ENCODE measurements at places on chromosomes 4 and X. TPM values are rescaled to one million over a fixed set of nuclear protein-coding genes. Genes with fewer than 3 reads are reported as not detected.

DNA sequence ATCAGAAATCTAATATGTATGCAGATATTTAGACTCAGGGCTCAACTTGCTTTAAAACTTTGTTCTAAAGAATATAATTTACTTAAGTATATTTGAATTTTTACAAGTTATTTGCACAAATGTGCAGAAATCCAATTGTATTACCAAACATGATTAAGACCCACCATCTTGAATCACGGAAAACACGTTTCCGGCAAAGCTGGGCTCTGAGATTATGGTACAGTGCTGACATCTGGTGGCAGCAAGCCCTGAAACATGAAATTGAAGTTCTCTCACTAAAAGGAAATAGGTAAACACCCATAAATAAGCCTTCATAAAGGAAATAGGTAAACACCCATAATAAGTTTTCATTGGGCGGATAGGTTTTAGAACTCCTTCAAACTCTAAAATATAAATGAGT lies 98.3 kb upstream of the MAOA start:
- peak; percentile 27 for DNase-seq

The CLDN22 gene
- 3.5 TPM for total RNA-seq

DNA sequence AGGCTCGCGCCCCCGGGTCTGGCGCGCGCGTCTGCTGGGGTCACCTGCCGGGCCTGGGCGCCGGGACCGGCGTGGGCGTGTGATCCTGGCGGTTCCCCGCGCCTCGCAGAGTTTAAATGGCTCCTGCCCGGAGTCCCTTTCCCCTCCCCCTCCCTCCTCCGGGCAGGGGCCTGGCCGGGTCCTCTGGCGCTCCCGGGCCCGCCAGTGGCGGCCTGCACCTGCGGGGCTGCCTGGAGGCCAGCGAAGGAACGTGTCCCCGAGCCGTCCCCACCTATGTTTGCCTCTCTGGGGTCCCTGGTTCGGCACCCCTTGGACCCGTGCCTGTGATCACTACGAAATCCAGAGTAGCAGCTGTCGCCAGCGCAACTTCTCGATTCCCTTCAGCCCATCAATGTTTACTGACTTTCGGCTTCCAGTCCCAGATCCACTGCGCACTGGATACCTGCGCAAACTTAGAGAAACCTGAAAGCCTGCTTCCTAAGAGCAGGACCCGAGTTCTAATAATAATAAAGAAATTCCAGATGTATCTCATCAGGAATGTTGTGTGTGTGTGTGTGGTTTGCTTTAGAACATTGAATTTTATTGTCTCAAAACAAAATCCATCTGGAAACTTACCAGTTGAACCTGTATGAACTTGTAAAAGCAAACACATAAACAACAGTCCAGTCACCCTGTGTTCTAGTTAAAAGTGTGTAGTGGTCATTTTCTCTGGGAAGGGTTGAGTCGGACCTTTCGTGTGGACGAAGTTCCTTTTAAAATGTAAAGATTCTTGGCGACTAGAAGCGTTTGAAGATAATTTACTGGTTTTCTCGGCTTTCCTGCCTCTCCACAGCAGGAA lies 788 bp downstream of the SHROOM2 start:
- no peak for DNase-seq

The YIPF6 gene
- 53.1 TPM for total RNA-seq

DNA sequence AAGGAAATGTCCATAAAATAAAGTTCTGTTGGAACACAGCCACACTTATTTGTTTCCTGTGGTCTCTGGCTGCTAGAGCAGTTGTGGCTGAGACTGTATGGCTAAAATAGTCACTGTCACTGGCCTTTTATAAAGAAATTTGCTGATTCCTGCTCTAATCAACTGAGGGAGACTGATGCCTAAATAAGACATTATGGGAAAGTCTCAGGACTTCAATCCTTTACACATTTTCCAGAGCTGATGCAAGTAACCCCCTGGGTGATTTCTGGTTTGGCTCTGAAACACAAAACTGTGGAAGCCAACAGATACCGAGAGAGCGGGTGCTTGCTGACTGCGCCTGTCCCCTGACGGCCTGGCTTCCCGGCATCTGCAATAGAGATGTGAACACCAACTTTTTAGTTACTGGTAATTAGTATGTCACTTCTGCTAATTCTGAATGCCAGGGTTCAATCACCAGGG lies 64.0 kb downstream of the POLR2B start:
- DNase-seq, result peak; percentile 45

GRCh38 chrX:47189906-47190305 lies 3.7 kb upstream of the UBA1 start:
- no peak for DNase-seq

GRCh38 chr4:2689825-2690700 lies 66.1 kb downstream of the TNIP2 start:
- DNase-seq, result no peak

The GAGE2A gene
- total RNA-seq, result not detected

GRCh38 chrX:136261321-136261720 lies 10.1 kb upstream of the MAP7D3 start:
- no peak for DNase-seq

- peak; percentile 82 for DNase-seq
Observed at GRCh38 chrX:103533511-103534216, 14.4 kb upstream of the RAB40A start.

DNA sequence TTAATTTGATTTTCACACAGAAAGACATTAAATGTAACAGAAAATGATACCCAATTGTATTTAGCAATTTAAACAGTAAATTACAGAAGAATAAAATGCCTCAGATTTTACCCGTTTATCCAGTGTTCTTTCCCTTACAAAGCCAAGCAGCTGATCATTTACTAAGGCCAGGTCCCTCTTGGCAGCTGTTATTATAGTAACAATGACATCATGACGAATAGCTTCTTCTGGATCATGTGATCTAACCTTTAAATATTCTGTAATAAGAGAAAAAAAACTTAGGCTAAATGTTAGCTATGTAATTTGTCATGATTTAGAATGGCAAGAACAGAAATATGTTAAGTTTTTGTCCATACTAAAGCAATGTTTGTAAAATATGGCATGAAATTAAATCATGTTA lies 69.4 kb downstream of the PDS5A start:
- no peak for DNase-seq

The ARAP2 gene
- 21.9 TPM for total RNA-seq

- no peak for DNase-seq
Observed at GRCh38 chrX:121349263-121349662, 301.9 kb downstream of the GLUD2 start.

DNA sequence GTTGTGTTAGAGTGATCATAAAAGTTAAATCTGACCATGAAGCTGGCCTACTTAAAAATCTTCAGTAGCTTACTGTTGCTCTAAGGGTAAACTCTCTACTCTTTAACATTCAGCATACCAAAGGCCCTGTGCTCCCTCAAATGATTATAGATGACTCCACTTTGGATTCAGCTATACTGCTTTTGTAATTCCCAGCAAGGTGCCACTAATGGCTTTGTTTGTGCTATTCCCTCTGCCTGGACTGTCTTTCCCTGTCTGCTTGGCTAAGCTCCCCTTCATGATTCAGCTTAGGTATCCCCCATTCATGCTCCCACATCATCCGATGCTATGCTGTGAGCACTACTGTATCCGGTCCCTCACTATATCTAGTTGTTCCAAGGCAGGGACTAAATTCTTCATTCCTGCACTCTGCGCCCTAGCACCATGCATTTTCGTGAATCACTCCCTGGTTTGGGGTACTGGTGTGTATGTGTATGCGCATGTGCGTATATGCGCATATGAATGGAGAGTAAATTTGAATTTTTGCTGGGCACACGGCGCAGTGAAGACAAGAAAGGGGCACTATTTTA lies 453 bp upstream of the PBDC1 start:
- DNase-seq, result peak; percentile 17

The EDA2R gene
- total RNA-seq, result 3.2 TPM

DNA sequence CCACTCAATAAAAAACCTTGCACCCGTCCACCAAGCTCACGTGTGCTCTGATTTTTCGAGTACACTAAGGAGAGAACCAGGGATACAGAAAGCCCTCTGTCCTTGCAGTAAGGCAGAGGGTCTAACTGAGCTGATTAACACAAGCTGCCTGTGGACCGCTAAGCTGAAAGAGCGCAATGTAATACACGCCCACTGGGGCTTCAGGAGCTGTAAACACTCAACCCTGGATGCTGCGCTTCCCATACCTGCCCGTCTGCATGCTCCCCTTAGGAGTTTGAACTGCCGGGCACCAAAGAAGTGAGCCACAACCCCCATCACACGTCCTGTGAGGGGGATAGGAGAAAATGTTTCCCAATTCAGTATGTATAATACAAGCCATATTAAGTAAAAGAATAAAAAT lies 664.8 kb downstream of the PCDH18 start:
- no peak for DNase-seq

- DNase-seq, result no peak
Observed at GRCh38 chr4:119679251-119679650, 50.6 kb upstream of the PDE5A start.

DNA sequence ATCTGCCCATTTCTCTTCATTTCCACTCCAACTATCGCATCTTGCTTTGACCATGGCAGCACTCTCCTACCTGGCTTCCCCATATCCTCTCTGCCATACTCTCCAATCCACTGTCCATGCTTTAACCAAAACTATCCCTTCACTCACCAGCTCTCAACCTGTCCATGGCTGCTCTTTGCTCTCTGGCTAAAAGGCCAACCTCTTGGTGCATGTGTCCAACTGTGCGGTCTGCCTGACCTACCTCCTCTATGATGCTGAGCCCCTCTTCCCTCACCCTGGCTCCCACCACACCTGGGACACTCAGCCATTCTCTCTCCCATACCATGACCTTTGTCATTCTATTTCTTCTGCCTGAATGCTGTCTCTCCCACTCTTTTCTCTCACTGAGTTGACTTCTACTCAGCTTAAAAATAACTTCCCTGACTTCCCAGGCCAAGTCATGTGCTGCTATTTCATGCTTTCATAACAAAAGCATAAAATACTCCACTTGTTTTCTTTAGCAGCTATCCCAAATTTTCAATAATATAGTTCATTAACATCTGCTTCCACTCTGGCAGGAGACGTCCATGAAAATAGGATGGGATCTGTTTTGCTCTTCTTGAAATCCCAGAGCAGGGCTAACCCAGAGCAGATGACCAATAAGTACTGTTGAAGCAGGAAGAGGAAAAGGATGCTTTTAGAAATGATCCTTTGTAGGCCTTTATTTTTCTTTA lies 29.8 kb upstream of the KLF3 start:
- DNase-seq, result no peak
